ENCODE measurements at places on chromosomes 7 and 10.
A peak's percentile ranks its signal among the peaks of the same experiment; 100 is the strongest.

DNA sequence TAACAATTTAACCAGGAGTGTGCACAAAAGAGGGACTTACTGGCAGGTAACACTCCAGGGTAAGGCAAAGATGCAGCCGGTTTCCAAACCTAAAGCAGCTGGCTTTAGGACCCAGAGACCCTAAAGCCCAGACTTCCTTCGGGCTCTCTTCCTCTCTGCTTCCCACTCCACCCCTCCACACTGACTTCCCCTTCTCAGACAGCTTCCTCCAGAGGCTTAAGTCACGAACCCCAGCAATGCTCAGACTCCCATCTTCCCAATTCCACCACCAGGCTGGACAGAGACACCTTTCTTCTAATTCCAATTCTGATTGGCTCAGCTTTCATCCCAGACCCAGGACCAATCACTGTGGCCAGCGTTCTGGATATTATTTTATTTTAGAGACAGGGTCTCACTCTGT lies 24.8 kb downstream of the STYXL1 start:
- no peak for DNase-seq

DNA sequence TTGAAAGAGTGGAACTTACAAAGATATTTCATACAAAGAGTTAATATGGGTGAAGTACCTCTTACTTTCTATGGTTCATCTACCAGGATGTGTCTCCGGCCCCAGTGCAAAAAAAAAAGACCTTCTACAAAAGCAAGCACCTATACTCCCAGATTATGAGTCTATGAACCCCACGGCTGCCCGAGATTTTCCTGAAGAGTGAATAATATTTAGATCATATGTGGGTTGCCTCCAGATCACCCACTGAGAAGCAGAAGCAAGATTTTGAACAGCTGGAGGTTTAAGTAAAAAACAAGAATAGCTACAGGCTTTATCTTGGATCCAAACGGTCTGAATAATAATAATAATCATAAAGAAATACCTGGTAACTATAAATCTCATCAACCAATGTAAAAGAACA lies 207.7 kb downstream of the SKAP2 start:
- no peak for DNase-seq

DNA sequence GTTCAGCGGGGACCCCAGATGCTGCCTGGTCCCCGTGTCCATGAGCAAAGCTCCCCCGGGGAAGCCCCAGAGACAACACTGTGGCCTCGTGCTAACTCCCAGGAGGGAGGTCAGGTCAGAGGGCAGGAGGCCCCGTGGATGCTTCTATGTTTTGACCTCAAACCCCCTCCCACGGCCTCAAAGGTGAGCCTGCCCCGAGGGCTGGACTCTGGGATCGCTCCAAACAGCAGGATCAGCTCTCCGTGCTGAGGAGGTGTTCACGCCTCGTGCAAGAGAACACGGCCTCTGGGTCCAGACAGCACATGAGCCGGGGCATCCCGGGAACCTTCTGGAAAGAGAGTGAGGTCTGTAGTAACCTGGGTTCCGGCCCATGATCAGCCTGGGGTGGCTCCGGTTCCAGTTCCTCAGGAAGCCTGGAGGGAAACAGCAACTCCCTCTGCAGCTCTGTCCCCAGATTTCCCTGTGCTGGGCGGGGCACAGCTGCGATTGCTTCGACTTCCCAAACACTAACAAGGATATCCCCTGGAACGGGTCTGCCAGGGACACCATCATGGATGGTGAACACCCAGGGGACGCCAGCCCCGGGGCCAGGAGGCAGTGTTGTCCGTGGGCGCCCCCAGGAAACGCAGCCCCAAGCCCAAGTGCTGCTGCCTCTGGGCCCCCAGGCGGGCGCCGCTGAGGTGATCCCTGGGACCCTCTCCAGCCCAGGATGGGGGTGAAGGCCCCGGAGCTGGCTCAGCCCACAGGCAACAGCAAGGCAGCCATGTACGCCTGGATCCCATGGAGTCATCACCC lies 18.0 kb upstream of the INPP5A start:
- DNase-seq, result no peak

DNA sequence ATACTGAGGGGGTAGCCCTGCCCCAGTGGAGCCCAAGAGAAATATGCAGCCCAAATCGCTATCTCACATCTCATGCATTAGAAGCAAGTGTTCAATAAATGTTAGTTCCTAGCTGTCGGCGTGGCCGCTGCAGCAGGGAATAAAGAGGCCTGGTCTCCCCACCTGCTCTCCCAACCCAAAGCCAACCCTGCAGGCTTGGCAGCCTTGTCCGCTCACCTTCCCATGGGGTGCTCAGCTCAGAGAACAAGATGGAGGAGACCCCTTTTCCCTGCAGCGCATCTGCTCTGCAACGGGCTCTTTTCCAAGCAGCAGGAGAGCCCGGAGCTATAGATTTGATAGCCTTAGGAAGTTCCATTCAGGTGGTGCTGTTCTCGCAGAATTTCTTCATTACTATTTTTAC lies 12.0 kb upstream of the DOCK1 start:
- DNase-seq, result no peak

DNA sequence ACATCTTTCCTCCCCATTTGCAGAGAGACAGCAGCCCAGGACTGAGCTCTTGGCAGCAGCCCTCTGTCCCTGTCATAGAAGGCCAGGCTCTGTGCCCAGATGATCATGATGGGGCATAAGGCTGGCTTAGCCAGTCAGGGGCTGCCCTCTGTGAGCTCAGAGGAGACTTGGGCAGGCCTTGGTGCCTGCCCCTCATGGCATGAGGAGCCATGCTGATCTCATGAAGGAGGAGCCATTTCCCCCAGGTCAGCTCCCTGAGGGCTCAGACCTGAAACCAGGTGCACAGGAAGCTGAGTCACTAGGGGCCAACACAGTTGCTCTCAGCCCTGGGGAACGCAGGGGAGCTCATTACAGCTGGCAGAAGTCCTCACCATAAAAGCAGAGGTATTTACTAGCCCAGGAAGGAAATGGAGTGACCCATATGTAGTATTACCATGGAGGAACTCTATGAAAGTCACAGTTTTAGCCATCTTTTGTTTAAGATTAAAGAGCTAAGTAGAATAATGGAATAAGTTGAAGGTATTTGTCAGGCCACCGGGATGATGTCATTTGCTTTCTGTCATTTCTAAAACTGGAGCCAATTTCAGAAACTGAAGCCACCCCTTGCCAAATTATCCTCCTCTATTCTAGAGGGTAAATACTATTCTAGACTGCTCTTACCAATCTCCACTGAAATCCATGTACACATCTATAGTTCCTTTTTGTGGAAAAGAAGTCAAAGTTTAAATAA lies 362.4 kb upstream of the ZNF32 start:
- peak; percentile 81 for DNase-seq

GRCh38 chr7:103114576-103115008 lies 34.3 kb downstream of the NAPEPLD start:
- no peak for DNase-seq

GRCh38 chr10:88063861-88064557 lies 200.6 kb downstream of the PTEN start:
- no peak for DNase-seq

DNA sequence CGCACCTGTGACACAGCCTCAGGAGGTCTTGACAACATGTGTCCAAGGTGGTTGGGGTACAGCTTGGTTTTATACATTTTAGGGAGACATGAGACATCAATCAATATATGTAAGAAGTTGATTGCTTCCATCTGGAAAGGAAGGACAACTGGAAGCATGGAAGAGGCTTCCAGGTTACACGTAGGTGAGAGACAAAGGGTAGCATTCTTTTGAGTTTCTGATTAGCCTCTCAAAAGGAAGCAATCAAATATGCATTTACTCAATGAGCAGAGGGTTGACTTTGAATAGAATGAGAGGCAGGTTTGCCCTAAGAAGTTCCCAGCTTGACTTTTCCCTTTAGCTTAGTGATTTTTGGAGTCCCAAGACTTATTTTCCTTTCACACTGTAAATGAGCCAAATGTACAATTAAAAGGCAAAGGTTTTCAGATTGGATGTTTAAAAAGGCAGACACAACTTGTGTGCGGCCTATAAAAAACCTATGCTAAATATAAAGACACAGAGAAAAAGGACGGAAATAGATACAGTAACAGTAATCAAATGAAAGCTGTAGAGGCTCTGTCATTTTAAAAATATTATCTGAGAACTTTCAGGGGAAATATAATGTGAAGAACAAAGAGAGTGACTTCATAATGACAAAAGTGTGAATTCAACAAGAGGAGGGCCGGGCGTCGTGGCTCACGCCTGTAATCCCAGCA lies 65.7 kb upstream of the LANCL2 start:
- DNase-seq, result no peak

DNA sequence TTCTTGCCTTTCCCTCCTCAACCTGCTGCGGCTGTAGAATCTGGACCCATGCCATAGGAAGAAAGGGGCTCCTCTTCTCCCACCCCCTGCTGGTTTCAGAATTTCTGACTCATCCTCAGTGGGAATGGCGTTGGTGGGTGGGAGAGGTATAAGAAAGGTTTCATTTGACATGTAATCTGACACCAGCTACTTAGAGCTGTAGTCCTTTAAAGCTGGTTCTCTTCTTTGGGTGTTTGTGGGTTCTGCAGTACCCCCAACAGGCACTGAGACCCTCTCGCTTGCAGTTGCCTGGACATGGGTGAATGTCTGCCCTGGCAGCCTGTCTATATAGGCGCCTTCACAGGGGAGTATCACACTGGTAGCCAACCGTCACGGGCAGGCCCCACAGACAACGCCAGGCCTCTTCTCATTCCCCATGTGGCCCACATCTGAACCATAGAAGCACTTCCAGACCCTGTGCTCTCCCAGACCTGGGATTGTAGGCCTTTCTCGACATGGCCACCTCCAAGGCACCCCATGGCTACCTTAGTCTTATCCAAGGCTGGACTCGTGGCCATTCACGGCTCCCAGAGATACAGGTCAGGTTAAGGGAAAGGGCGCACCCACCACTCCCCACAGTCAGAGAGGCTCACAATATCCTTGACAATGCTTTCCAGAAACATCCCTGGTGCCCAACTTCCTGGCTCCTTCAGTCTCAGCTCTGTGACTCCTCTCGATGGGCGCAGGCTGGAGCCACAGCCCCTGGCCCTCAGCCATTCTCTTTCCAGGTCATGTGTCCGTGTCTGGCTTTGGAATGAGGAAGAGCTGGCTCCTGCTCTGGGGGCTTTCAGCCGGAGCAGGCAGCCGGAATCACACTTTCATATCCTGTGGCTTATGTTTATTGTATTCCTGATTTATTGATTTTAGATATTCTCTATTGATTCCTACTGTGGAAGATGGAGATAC lies 17.5 kb downstream of the ZNF862 start:
- DNase-seq, result no peak

- peak; percentile 79 for DNase-seq
These were observed 6.7 kb upstream of the COA1 start for GRCh38 chr7:43735802-43736603.

DNA sequence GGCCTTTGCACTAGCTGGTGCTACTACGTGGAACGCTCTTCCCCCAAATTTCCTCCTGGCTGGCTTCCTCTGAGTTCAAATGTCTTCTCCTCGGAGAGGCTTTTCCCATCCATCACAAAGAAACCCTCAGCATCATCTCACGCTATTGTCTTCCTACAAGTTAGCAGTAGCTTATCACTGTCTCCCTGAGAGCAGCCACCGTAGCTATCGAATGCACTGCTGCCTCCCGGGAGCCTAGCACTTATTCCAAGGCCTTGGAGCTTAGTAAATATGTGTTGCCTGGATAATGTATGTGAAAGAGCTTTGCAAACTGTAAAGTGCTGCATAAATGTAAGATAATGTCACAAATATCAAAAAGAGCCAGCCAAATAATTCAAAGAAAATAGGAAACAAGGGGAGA lies 124.4 kb downstream of the KCNMA1 start:
- DNase-seq, result no peak

- no peak for DNase-seq
These were observed 18.5 kb downstream of the CSGALNACT2 start for GRCh38 chr10:43156590-43157341.

DNA sequence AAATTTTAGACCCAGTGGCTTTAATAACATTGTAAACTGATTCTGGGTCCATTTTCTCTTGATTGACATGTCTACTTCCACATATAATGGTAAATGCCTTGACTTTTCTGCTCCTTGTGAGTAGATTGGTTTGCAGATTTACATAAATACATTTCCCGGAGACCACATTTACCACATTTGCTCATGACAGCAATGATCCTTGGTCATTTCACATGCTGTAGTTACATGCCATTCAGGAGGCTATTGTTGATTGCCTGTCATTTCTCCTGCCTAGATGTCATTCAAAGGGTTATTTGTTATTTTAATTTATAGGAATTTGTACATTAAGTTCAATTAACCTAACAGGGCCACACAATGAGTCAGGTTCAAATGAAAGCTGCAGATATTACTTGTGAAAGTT lies 280.5 kb downstream of the CNTNAP2 start:
- DNase-seq, result no peak
